ENCODE measurements at places on chromosomes 3 and 15.

- DNase-seq: no peak
These were observed 60.5 kb upstream of the FGD5 start for GRCh38 chr3:14758297-14758696.

- no peak for DNase-seq
These were observed 173.5 kb upstream of the LRRN1 start for GRCh38 chr3:3625544-3626271.

DNA sequence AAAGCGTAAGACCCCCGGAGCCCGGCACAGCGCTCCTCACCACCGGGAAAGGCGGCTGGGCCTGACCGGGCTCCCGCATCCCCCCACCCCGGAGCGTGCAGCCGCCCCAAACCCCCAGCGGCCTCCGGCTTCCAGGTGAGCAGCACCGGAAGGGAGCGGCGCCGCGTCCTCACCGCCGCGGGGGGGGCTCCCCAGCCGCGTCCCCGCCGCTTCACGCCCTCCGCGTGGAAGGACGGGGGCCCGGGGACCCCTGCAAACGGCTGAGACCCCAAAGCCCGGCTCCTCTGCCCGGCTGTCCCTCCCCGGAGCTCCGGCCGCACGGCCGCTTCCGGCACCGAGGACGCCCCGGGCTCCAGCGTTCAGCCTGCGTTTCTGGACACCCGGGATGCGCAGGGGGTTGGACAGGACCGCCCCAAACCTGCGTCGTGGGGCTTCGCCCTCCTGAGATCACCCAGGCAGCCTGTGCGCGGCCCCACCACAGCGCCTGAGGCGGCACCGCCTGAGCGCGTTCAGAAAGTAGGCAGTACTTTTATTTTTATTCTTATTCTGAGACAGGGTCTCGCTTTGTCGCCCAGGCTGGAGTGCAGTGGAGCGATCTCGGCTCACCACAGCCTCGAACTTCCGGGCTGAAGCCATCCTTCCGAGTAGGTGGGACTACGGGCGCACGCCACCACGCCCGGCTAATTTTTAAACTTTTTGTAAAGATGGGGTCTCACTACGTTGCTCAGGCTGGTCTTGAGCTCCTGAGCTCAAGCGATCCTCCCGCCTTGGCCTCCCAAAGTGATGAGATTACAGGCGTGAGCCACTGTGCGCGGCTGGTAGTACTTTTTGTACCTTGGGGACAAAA is 51.6 kb upstream of the BLM start:
- peak; percentile 56 for DNase-seq

GRCh38 chr3:47251689-47252088 is 30.9 kb downstream of the KIF9 start:
- DNase-seq: no peak

- no peak for DNase-seq
These were observed 2.8 kb downstream of the GRM2 start for GRCh38 chr3:51709675-51710074.

GRCh38 chr15:91369823-91370222 is 269.8 kb downstream of the SV2B start:
- no peak for DNase-seq

GRCh38 chr3:187856555-187856954 is 111.3 kb upstream of the BCL6 start:
- DNase-seq: peak; percentile 76

- DNase-seq: no peak
These were observed 633.6 kb upstream of the UBE2E2 start for GRCh38 chr3:22569570-22569969.

GRCh38 chr15:73799466-73799865 is 46.3 kb upstream of the INSYN1 start:
- DNase-seq: no peak

- peak; percentile 83 for DNase-seq
These were observed 30.5 kb upstream of the MYZAP start for GRCh38 chr15:57561041-57561711.

DNA sequence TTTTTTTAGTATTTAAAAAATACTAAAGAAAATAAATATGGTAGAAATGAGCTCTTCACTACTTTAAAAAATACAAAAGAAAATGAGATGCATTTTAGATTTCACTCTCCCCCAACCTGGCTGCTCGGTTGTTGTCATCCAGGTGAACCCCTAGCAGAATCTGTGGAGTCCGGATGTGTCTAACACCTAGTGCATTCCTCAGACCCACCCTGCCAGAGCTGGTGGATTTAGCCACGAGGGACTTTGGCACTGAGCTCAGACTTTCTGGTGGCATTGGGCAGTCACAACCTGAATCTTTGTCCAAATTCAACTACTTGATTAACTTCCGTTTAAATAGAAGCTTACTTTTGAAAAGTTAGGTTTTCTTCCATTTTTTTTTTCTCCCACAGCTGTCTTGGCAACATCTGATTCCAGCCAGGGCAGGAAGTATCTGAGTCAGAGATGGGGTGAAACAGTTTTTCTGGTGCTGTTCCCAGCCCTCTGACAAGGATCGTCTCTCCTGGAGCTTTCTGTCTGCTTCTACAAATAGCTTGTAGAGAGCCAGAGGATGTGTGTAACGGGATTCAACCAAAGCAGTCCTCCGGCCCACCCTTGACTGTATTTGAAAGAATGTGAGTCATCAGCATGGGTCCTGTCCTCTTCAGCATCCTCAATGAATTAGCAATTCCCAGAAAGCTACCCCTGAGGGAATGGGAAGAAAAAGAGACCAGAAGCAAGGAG is 301.8 kb upstream of the MCTP2 start:
- DNase-seq: no peak

DNA sequence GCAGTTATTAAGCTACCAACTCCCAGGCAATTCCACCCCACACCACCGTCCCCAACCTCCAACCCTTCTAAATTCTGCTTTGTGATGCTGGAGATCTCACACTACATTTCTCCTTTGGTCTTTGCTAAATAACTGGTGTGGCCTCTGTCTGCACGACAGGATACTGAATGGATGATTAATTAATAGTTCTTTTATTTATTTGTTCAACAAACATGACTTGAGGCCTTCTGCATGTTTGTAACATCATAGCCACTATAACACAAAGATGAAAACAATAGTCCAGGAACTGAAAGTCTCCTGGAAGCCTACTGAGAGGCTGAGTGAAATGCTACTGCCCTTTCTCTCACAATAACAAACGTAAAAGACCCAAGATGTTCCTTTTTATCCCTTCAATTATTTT is 609.5 kb upstream of the UBE2E2 start:
- DNase-seq: no peak

- no peak for DNase-seq
These were observed 465.1 kb upstream of the PDZRN3 start for GRCh38 chr3:74089814-74090213.

GRCh38 chr15:77120576-77120975 is 49.7 kb upstream of the TSPAN3 start:
- DNase-seq: no peak

DNA sequence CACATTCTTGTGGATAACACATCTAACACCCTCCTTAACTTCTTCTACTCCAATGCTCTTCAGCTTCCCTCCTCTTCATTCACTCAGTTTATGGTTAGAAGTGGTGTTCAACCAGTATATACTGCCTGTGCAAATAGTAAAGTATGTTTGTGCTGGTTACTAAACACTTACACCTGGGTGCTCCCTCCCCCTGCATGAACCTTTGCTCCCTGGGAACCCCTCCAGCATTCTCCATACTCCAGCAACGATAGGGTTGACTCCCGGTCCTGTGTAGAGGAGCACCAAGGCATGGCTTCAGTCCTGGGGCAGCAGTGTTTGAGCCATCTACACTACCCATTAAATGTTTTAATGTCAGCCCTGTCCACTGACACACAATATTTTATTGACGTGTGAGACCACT is 407.5 kb upstream of the DPH6 start:
- DNase-seq: no peak

- DNase-seq: no peak
These were observed 449 bp downstream of the ROBO1 start for GRCh38 chr3:79767194-79767904.

GRCh38 chr15:42911058-42911592 is 9.5 kb downstream of the TTBK2 start:
- no peak for DNase-seq

DNA sequence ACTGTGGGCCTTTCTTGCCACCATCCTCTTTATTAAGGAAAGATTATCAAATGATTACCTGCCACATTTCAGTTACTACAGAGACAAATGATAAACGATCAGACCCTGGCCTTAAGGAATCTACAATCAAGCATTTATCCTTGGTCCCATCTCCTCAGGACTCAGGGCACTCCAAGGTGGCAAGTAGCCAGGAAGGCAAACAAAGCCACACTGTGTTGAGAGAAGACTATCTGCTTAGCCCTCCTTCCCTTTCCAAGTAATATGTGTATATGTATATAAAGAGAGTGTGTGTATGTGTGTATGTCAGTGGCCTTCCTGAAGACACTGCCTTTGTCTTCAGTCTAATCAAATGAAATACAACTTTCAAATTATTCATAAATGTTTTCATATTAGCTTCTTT is 490.1 kb upstream of the ATP11B start:
- DNase-seq: no peak

DNA sequence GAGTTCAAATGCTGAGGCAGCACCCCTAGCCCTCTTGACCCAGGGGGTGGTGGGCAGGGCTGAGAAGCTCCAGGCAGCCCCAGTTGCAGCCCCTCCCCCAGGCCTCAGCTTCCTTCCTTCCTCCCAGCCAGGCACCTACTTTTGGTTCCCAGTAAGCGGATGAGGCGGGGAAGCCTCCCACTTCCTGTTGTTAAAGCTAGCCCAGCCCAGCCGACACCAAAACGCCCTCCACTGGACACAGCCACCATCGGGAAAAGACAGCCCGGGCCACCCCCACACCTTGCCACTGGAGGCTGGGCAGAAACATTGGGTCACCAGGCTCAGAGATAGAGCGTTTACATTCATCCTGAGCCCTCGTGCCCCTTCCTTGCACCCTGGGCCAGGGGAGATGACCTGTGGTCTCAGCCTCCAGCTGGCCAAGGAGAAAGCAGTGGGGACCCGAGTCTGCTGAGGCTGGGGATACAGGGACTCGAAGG is 3.5 kb downstream of the DUSP7 start:
- peak; percentile 84 for DNase-seq

GRCh38 chr15:96123028-96123400 is 207.5 kb upstream of the NR2F2 start:
- DNase-seq: no peak

GRCh38 chr3:15120986-15121385 is 22.0 kb upstream of the RBSN start:
- DNase-seq: no peak
